ENCODE measurements at places on chromosomes 2 and 18.

GRCh38 chr2:68316111-68316510 lies 3.6 kb downstream of the CNRIP1 start:
- no peak for DNase-seq

- DNase-seq: no peak
These were observed 14.7 kb upstream of the EPG5 start for GRCh38 chr18:45981821-45982220.

DNA sequence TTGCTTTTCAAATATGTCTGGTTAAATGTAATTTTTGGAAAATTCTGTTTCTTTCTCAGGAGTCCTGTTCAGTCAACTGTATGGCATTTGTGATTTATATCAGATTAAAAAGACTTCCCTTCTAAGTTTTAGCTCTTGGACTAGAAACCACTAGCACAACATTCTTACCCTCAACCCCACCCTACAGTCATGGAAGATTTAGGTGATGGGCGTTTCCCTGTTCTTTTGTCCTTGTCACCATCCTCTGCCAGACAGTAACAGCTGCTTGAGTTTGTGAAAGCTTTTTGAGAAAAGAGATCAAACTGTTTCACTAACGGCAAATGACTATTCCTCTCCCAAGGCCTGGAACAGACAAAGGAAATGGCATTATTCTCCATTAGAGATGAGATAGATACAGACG lies 31.8 kb downstream of the SERPINB5 start:
- no peak for DNase-seq

GRCh38 chr18:36366994-36367839 lies 69.7 kb downstream of the FHOD3 start:
- no peak for DNase-seq

GRCh38 chr2:100976645-100977391 lies 25.3 kb upstream of the RPL31 start:
- DNase-seq: no peak
